ENCODE measurements at places on chromosomes 11 and 22.

- no peak for DNase-seq
These were observed 12.8 kb downstream of the ZFP91 start for GRCh38 chr11:58591659-58592058.

- DNase-seq, result no peak
These were observed 54.9 kb upstream of the HTATIP2 start for GRCh38 chr11:20308601-20309000.

GRCh38 chr11:35190804-35191348 lies 51.9 kb downstream of the CD44 start:
- no peak for DNase-seq

DNA sequence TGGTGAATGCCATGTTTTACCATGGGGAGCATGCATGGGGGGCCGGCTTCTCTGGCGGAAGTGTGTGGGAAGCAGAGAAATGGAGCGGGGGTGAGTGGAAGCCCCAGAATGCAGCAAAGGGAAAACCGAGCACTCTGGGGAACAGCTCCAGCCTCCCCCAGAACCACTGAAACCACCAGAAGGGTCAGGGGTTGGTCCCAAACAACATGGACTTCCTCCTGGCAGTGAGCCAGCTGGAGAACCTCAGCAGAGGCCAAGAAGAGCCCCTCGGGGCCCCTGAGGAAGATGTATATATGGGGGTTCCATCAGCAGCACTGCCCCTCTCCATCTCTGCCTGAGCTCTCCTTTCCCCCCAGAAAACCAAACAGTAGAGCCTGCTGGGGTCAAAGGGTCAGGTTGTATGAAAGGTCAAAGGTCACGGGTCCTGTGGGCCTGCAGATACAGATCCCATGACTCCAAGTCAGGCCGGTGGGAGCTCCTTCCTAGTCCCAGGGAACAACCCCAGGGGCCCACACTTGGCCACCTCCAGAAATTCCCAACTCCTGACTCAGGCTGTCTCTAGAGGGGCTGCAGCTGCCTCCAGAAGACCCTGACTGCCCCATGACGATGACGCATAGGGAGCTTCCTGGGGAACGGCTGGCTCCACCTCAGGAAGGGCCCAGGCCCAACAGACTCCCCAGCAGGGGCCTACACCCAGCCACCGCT lies 48.5 kb upstream of the TIMP3 start:
- no peak for DNase-seq

DNA sequence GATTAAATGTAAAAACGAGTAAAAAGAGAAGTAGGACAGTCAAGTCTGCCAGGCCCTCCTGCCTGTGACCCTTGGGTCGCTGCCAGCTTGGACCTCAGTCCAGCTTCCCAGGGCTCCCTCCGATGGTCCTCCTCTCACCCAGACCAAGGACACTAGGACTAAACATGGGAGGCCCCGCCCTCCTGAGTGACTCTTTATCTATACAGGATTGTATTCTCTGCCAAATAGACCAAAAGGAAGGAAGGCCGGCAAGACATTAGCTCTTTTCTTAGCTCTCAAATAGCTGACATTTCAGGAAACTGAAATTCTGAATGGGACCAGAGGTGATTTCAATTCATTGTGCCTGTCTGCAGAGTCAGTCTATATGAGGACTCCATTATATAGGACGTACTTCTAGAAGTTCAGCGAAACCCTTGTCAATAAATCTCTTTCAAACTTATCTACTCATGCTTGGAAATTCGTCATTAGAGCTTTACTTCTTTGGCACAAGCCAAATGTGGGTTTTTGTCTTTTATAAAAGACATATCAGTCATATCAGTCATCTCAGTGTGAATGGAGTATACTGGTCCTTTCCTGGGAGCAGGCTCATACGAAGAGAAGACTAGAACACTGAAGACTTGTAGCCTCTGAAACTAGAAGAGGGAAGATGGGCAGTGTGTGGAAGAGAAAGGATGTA lies 28.5 kb downstream of the ADORA2A start:
- no peak for DNase-seq

DNA sequence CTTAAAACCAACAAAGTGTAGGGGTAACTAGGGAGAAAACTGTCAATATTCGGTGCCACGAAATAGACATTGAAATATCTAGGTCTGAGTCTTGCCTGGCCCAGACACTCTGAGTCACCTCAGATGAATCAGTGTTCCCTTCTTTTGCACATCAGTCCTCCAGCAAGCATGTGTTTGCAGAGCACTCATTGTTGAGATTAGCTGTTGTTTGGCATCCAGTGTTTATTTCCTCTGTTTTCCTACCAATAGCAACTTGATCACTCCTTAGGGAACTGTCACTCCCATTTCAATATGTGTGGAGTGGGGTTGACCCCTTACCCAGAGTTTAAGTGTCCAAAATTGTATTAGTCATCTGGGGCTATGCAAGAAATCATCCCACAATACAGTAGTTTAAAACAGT lies 4.7 kb upstream of the ASCC2 start:
- DNase-seq, result no peak

DNA sequence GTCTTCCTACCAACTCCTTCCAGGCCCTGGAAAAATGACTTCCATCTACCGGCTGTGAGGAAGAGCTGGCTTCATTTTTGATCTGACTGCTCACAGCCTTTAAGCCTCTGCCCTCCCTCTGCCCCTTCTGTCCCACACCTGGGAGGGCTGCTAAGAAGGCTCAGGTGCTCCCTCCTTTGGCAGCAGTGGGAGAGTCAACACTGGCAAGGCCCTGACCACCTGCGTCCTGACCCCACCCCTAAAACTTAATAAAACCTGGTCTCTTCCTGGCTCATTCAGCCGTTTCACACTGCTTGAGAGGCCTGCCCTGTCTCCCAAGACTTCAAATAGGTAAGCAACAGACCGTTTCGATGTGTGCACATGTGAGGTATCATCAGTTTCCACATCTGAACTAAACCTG lies 52.1 kb upstream of the NFRKB start:
- no peak for DNase-seq

GRCh38 chr11:87136236-87136635 lies 98.5 kb downstream of the TMEM135 start:
- no peak for DNase-seq

DNA sequence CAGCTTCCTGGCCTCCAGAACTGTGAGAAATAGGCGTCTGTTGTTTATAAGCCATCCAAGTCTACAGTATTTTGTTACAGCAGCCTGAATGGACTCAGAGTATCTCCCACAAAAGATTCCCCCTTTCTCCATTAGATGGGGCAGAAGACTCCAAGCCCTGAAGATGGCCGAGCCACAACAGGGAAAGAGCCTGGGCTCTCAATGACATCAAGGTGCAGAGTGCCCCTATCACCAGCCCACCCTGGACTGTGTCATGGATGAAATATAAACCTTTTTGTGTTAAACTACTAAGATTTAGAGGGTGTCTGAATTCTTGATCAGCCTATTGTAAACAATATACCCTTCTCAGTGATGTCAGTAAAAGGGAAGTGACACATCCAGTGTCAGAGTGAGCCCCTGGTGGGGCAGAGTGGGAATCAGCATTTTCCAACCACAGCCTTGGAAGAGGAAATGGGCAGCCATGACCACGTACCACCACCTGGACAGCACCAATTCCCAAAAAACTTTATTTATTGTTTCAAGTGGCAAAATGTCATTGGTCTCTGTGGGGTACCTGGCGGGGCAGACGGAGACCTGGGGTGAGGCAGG lies 25.5 kb downstream of the TNKS1BP1 start:
- DNase-seq, result no peak

Data from stimulated activated CD4-positive, alpha-beta T cell treated with anti-CD3 and anti-CD28 coated beads, Interleukin-1b, Interleukin-23, amount 100 ng/mL, for 1 hour (primary cell).